ENCODE measurements at places on chromosomes 11 and 22.
A peak's percentile ranks its signal among the peaks of the same experiment; 100 is the strongest.

DNA sequence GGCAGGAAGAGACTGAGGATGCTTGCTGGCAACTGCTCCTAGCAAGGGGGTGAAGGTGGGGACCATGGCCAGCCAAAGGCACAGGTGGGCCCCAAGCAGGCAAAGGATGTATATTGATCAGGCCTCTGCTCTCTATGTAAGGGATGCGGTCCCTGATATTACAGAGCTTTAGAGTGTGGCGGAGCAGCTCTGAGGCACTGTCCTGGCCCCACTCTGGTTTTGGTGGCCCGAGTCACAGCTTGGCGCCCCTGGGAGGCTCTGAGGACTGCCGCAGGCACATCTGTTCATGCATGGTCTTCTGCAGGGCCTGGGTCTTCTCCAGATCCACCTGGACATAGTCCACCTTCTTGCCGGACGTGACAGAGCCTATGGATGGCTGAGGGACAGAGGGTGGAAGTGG lies 45.5 kb downstream of the GAB4 start:
- no peak for DNase-seq

DNA sequence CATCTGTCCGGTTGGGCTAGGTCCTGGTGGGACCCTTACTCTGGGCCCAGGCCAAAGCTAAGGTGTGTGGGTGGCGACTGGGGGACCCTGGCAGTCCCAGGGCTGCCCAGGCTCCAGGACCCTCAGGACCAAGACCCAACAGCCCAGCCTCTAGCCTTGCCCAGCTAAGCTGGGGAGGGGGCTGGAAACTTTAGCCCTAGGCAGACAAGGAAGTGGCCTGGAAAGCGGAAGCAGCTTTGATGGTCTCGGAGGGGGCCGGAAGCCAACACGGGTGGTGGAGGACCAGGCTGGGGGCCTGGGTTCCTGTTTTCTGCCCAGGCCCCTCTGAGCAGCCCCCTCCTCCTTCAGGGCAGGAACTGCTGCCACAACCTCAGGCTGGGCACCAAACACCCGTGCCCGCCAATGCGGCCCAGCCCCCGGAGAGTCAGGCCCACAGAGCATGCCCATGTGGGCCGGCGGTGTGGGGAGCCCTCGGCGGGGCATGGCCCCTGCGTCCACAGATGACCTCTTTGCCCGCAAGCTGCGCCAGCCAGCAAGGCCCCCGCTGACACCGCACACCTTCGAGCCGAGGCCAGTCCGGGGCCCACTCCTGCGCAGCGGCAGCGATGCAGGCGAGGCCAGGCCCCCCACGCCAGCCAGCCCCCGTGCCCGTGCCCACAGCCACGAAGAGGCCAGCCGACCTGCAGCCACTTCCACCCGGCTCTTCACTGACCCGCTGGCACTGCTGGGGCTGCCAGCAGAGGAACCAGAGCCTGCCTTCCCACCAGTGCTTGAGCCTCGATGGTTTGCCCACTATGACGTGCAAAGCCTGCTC lies 2.8 kb downstream of the SIPA1 start:
- DNase-seq = no peak

- no peak for DNase-seq
Observed at GRCh38 chr11:44573333-44573732, 7.9 kb downstream of the CD82 start.

DNA sequence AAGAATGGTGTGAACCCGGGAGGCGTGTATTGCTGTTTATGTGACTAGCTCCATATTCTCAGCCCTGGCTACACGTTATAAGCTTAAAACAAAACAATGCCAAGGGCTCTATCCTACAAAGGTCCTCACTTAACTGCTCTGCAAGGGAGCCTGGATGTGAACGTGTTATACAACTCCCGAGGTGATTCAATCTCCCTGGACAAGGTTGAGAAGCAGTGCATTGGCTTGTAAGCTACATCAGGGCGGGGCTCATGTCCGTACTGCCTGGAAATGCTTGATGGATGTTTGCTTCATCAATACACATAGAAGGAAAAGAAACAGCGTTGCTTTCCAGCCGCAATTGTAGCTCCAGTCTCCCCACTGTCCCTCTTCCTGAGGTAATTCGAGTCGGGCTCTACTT lies 256.9 kb upstream of the SYN3 start:
- DNase-seq = no peak

- no peak for DNase-seq
Observed at GRCh38 chr11:115421352-115421991, 82.7 kb downstream of the CADM1 start.

DNA sequence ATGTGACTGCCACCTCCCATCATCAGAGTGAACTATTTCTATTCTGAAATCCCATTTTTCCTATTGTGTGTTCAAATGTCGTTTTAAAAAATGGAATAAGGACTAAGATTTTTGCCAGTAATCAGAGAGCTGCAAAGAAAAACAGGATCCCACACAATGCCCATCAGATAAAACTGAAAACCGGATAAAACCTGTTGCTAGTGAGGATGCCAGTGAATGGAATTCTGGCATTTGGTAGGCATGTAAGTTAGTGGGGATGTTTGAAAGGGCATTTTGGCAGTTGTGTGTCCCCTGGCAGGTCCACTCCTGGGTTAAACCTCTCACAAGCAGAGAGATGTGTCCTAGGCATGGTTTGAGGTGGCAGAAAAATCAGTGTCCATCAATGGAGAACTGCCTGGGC lies 6.2 kb downstream of the DRAP1 start:
- DNase-seq = no peak

DNA sequence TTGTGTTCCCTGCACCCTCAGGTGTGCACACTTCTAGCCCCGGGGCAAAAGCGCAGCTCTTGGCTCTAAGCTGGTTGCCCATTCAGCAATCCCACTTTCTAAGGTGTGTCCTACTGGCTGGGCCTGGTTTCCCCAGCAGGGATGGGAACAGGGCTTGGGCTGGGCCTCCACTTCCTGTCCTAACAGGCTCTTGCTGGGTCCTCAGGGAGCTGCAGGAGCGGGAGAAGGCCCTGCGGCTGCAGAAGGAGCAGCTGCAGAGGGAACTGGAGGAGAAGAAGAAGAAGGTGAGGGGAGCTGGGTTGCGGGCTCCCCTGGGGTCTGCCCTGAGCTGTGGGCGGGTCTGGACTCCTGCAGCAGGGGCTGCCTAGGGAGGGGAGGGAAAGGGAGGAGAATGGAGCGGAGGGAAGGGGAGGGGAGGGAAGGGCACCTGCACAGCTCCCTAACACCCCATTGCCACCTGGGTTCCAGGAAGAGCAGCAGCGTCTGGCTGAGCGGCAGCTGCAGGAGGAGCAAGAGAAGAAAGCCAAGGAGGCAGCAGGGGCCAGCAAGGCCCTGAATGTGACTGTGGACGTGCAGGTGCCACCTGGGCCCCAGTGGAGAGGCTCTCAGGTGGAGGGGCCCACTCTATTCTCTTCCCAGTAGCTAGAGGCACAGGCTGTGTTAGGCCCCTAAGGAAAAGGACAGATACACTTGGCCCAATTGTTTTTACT lies 24.6 kb downstream of the INCENP start:
- no peak for DNase-seq

DNA sequence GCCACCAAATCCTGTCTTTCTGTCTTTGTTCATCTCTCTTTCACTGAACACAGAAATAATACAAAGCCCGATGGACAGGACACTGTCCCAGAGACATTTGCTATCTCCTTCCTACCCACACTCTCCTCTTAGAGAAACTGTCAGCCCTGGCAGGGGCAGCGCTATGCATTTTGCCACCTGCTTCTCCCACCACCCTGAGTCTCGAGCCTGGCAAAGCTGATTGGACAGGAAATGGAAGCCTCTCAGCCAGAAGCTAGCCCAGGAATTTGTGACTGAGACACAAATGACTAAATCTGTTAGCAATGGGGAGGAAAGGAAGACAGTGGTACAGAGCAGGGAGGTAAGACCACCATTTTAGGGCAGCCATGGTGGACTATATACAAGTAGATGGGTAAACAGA lies 14.9 kb upstream of the GALNT18 start:
- DNase-seq = no peak

GRCh38 chr11:20840341-20840740 lies 171.0 kb downstream of the NELL1 start:
- DNase-seq = no peak

DNA sequence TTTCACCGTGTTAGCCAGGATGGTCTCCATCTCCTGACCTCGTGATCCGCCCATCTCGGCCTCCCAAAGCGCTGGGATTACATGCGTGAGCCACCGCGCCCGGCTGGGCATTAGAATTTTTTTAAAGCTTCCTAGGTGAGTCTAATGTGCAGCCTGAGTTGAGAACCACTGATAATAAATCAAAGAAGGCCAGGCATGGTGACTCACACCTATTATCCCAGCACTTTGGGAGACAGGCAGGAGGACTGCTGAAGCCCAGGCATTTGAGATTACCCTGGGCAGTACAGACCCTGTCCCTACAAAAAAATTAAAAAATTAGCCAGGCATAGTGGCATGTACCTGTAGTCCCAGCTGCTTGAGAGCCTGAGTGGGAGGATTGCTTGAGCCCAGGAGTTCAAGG lies 13.7 kb downstream of the MEI1 start:
- DNase-seq = no peak

DNA sequence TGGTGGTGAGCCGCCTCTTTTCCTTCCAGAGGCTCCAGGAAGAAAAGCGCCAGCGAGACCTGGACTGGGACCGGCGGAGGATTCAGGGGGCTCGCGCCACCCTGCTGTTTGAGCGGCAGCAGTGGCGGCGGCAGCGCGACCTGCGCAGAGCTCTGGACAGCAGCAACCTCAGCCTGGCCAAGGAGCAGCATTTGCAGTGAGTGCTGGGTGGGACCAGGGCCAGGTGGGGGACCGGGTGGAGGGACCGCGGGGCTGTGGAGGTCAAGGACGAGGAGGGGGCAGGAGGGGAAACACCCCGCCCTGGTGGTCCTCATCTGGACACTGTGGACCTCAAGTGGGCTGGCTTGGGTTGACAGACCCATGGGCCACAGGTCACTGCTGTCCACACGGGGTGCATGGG lies 17.4 kb downstream of the RIBC2 start:
- DNase-seq = no peak

DNA sequence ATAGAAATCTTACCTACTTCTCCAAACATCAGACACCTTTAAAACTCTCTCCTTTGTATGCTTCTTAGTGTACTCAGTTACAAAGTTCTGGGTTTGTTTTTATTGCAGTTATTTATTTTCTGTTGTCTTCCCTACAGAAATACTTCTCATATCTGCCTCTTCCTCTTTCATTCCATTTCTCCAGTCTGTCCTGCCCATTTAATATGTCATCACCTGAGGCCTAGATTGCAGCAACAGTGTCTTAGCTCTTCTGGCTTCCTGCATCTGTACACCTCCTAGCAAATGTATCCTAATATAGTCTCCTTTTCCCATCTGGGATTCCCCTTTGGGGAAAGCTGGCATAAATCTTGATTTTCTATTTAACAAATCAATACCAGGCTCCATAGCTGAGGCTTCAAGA lies 34.9 kb upstream of the PCF11 start:
- DNase-seq = no peak

GRCh38 chr11:122308226-122308625 lies 192.2 kb upstream of the BLID start:
- DNase-seq = no peak

DNA sequence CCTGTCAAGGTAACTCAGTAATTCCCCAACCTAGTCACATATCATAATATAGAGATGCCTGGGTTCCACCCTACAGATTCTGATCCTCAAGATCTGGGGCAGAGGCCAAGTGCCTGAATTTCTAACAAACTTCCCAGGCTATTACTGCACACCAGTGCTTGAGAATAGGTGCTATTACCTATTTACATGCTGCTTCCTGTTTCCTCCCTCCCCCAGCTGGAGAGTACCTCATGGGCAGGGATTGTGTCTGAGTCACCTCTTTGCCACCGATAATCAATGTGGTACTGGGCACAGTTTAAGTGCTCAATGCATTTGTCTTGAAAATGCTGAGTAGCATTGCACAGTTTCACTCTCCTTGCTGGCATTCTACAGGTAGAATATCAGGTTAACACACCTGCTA lies 582.2 kb upstream of the CADM1 start:
- no peak for DNase-seq

DNA sequence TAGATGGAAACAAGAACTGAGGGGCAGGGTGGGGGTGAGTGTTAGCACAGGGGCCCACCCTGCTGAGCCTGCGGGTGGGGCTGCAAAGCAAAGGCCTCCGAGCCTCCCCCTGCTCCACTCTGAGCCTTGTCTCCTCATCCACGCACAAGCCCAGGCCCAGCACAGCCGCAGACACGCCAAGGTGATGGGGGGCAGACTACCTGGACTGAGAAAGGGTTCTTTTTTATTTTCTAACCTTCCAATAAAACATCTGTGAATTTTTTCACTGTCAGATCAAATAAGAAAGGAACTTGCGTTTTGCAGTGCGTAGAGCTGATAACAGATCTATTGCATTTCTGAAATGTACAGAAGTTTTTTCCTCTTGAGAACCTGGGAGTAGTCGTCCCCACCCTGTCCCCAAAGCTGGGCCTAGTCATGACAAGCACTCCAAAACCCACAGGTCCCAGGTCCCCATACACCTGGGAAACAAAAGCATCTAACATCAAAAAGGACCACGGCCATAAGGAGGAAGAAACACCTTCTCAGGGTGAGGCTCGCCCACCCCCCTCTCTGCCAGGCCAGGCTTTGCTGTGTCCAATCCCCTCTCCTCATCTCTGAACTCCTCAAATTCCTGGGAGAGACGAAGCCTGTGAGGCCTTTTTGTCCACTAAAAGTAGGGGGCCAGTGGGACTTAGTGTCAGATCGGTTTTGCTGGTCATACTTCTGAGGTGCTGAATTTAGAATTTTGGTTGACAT lies 22.7 kb upstream of the CD5 start:
- DNase-seq = no peak

GRCh38 chr11:78424334-78425270 lies 7.0 kb upstream of the GAB2 start:
- DNase-seq = no peak

GRCh38 chr22:26541167-26541819 lies 29.0 kb upstream of the TFIP11 start:
- DNase-seq = no peak

GRCh38 chr11:116853461-116854073 lies 16.1 kb upstream of the APOA1 start:
- peak; percentile 12 for DNase-seq

DNA sequence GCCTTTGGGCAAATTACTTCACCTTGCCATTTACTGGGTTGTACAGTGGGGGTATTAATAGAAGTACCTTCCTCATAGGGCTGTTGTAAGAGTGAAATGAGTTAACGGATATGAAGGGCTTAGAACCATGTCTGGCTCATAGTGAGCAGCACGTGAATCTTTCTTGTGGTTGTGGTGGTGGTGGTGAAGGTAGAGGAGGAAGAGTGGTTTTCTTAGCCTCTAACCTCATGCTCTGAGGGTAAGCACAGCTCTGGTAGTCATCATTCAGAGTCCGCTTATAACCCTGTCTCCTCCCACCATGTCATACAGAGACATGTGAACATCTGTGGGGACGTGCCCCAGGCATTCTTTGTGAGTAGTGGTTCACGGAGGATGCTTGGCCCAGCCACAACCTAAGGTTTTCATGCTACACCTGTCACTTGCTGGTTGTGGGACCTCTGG lies 43.6 kb downstream of the TEAD1 start:
- DNase-seq = no peak

DNA sequence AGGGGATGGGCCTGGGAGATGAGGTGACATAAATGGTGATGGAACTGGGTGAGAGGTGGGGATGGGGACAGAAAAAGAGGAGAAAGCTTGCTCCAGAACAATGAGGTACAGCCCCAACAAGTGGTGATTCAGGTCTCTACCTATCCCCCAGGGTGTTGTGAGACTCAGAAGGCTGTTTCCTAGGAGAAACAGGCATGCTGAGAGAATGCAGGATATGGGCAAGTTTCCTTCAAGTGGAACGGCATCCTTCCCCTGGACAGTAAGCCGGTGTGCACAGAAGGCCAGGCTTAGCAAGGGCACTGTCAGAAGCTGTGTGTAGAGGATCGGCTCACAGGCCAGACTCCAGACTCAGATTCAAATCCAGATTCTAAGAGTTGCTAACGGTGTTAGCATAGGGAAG lies 34.1 kb upstream of the CRTAM start:
- DNase-seq = no peak
